ENCODE measurements at places on chromosomes 3 and 15.

- DNase-seq: peak; percentile 75
Measured at GRCh38 chr3:104909198-104909597, 457.5 kb upstream of the ALCAM start.

DNA sequence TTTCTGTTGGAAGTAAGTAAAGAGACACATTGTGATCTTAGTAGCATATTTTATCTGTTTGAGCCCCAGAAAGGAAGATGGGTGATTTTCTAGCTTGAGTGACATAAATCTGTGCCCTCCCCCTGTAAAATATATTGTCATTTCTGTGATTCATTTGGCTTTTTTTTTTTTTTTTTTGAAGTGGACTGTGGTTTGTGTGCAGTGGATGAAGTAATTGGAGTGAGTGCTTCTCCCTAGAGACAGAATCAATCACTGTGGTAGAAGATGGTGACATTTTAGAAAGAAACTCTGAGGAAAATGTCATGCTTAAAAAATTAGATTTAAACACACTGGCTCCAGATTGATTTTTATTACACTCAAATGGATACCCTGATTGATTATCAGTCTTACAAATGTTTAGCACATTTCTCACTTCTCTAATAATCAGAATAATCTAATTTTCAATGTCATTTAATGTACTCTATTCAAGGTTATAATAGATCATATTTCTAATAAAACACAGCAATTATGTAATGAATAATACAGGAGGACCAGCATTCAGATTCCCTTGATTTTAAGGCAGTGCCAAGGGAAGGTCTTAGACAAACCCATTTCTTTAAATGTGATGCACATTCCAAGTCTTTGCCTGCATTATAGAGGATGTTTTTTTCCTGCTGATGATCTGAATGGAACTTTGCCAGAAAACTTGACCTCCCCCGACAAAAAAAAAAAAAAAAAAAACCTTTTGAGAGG, 116.6 kb downstream of the TOP2B start:
- DNase-seq: no peak

GRCh38 chr3:102727340-102727739, 292.5 kb downstream of the ZPLD1 start:
- DNase-seq: no peak

- DNase-seq: no peak
Measured at GRCh38 chr3:10930666-10931040, 61.9 kb upstream of the SLC6A1 start.

DNA sequence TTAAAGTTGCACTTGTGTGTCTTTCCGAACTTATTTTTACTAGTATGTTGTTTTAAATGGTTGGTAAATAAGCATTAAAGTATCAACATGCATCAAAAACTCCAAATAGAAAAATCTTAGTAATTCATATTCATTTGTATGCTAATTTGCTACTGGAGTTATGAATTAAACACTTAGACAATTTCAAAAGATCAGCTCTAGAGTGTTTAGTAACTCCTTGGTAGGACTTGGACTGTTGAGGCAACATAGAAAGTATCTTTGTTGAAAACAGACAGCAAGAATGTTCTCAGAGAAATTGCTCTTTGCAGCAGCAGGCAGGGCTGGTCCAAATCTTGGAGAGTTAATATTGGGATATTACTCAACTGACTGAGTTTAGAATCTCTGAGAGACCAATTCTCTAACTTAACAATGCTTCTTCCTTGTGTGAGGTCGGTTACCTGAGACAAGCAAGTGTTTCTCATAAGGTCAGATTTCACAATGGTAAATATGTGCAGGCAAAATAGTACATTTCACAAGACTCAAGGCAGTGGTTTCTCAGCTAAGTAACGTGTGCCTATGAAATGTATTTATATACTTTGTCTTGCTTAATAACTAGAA, 147.8 kb upstream of the IL12A start:
- DNase-seq: no peak

DNA sequence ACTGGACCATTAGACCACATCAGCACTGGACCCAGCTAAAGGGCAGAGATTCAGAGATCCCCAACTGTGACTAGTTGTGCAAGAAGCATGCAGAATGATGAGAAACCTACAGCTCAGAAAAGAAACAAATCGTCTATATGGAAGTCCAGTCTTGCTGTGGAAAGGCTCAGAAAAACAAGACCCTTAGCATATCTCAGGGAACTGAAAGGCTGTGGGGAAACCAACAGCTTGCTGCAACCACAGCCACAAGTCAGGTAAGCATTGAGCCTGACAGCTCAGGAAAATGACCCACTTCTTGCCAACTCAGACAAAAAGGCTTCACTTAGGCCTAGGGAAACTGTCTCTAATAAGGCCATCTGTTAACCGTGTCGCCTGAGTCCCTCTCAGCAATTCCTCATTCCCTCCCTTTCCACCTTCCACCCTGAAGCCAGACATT, 145.6 kb downstream of the LSAMP start:
- DNase-seq: no peak

GRCh38 chr3:94928921-94929320, 866.1 kb downstream of the NSUN3 start:
- DNase-seq: no peak

GRCh38 chr15:48581219-48581618, 64.3 kb downstream of the FBN1 start:
- no peak for DNase-seq

- no peak for DNase-seq
Measured at GRCh38 chr3:23152989-23153388, 50.1 kb upstream of the UBE2E2 start.
